Activated CD8-positive, alpha-beta memory T cell treated with anti-CD3 and anti-CD28 coated beads, Interleukin-2, amount 50 U/mL, for 4 hours (primary cell): ENCODE measurements at places on chromosomes 12 and 14.

- DNase-seq, result no peak
Measured at GRCh38 chr12:21546716-21547115, 20.6 kb downstream of the SPX start.

- no peak for DNase-seq
Measured at GRCh38 chr12:95073698-95074520, 491 bp upstream of the NR2C1 start.

- no peak for DNase-seq
Measured at GRCh38 chr12:115891556-115892164, 385.8 kb downstream of the MED13L start.

DNA sequence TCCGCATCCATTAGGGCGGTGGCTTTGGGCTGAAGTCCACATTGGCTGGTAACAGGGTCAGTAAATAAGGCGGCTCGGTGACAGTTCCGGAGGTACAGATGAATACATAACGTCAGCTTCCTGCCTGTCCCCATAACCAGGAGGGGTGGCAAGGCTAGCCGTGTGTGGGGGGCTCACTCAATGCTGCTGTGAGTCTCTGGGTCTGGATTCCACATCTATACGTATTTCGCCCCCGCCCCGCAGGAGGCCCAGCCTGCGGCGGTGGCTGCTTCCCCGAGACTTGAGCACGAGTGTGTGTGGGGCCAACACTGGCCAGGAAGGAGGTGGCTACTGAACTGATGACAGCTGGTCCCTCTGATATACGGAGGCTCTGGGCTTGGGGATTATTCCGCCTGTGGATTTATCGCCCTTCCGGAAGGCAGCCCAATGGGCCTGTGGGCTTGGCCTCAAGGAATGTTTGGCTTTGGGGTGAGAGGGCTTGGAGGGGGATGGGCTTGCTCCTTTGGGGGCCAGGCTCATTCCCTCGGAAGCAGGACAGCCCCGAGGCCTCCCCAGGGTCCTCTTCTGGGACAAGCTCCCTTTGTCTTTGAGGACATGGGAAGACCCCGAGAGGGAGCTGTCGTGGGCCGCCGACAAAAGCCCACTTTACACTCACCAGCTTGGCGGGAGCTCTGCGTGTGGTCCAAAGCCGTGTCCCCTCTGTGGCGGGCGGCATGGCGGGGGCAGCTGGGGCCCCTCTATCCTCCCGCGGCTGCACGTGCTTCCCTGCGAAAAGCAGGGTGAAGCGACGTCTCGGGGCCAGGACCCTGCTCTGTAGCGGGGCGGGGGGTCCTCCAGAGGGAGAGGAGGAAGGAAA is 82.1 kb downstream of the KIF26A start:
- DNase-seq, result no peak

DNA sequence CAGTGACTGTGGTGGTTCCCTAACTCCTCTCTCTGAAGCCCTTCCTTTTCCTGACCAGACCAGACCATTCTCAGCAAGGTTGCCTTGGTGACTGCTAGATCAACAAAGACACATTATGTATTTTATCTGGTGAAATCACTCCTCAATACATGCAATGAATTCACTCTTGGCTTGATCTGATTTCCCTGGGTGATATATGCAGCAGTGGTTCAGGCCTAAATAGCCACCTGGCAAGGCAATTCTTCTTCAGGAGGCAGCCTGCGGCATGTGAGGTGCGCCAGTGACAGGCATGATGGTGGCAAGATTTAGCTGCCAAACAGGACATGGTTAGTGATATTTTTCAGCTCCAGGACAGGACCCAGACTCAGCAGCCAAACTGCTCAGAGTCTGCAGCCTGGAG is 350.3 kb upstream of the CCDC196 start:
- no peak for DNase-seq

- no peak for DNase-seq
Measured at GRCh38 chr14:68039593-68039992, 220.0 kb downstream of the RAD51B start.

GRCh38 chr12:124449623-124450375 is 117.6 kb downstream of the NCOR2 start:
- no peak for DNase-seq

DNA sequence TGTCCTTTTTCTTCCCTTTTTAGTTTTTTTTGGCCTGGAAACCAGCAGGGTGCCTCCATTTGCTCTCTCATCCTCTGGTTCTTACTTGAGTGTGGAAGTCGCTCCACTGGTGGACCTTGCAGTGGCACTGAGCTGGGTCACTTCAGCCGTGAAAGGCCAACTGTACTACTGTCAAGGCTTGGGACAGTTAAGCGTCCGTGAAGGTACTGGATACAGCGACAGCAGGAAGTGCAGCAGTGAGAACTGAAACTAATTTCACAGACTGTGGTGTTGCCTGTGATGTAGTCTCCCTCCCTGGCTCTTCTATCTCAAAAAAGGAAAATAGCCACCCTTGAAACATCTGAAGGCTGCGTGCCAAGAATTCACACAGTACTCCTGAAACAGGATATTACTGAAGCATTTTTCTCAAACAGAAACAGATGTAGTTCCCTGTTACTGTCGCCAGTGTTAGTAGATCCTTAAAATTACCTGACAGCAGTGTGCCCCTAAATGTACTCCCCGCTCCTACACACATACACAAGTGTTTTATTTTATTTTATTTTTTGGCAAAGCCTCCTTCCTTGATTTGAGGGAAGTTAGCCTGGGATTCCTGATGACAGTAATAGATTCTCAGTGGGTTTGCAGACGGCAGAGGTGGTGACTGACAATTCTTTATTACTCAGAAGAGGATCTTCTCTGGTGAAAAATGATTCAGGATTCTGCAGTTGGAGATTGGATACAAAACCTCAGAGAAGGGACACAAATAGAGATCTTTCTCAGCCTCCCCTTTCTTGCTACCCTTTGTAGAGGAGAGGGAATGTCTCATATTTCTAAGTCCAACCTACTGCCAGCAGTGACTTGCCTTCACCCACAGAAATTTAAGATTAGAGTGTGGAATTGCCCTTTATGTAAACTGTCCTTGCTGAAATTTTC is 4.4 kb downstream of the SUSD6 start:
- no peak for DNase-seq

DNA sequence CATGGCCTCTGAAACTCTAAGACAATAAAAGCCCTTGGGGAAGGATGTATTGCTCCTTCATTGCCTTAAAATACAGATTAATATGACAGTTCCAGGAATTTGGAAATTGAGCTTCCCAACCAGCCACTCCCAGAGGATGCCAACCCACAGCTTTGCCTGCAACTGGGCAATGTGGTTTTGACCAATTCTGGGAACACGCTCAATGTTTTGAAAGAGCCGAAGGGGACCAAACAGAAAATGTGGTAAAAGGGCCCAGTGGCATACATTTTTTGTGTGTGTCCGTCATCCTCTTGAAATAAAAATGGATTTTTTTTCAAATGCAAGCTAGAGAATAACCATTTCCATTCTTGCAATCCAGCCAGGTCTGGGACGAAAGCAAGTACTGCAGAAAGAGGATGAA is 88.3 kb upstream of the PLEKHG7 start:
- DNase-seq, result no peak
